ENCODE measurements at places on chromosomes 12 and 14.

GRCh38 chr12:129871991-129872972, 31.5 kb downstream of the TMEM132D start:
- no peak for DNase-seq

GRCh38 chr14:50047274-50047676, 69.1 kb downstream of the VCPKMT start:
- DNase-seq: no peak

DNA sequence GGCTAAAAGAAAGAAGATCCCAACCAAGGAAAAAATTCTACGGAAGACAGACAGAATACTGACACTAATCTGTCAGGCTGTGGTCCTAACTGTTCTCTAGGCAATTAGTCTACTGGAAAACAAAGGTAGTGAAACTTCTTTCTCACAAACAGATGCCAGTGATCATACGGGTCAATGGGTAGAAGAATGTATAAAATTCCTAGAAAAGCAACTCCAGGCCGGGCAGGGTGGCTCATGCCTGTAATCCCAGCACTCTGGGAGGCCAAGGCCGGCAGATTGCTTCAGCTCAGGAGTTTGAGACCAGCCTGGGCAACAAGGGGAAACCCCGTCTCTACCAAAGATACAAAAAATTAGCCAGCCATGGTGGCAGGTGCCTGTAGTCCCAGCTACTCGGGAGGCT, 64.8 kb downstream of the HECTD4 start:
- DNase-seq: no peak

GRCh38 chr12:130097342-130097741, 64.9 kb upstream of the FZD10 start:
- no peak for DNase-seq

DNA sequence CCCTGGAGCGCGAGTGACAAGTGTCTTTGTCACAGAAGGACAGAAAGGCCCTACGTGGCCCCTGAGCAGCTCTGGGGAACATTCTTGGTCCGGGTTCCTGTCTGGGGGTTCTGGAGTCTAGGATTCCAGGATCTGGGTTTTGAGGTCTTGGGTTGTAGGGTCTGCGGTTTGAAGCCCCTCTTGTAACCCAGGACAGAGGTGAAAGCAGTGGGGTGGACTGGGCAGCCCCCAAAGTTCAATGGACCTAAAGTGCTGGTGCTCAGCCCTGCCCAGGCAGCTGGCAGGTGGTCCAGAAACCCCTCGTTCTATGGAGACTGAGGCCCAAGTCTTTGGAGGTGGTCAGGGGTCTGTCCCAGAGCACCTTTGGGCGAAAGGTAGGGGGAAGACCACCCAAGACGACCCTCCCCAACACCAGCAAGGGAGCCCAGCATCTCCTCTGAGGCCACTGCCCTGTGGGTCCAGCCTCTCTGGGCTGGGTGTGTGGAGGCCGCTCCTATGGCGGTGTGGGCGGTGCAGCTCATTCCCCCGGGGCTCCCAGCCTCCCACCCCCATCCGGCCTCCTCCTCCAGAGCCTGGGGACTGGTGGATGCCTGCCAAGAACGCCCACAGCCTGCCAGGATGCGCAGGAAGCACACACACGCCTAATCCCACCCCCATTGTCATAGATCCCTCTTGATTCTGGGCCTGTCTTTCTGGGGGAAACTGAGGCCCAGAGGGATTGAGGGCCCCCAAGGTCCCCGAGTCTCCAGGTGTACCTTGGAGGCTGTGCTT, 30.2 kb upstream of the ANKRD9 start:
- DNase-seq: peak; percentile 95

DNA sequence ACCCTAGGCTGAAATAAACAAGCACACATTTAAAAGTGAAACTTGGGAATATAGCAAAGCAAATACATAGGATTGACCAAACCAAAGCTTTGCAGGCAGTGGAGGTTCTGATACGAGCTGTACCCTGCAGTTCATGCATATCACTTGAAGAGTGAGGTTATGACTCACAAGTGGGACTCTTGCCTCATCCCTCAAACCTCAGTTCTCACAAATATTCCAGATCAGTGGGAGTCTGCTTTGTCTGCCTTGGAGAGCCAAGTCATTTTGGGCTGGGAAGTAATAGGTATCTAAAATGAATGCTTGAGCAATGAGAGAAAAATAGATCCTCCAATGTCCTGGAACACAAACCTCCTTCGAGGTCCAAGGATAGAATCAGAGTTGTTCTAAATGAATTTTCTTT, 116.4 kb downstream of the LRIG3 start:
- no peak for DNase-seq

- DNase-seq: no peak
These were observed 6.5 kb downstream of the USP44 start for GRCh38 chr12:95544756-95545155.

Measured in NCI-H1105 (cell line).